OCI-LY7 (cell line): ENCODE measurements at places on chromosomes 1 and 21.

DNA sequence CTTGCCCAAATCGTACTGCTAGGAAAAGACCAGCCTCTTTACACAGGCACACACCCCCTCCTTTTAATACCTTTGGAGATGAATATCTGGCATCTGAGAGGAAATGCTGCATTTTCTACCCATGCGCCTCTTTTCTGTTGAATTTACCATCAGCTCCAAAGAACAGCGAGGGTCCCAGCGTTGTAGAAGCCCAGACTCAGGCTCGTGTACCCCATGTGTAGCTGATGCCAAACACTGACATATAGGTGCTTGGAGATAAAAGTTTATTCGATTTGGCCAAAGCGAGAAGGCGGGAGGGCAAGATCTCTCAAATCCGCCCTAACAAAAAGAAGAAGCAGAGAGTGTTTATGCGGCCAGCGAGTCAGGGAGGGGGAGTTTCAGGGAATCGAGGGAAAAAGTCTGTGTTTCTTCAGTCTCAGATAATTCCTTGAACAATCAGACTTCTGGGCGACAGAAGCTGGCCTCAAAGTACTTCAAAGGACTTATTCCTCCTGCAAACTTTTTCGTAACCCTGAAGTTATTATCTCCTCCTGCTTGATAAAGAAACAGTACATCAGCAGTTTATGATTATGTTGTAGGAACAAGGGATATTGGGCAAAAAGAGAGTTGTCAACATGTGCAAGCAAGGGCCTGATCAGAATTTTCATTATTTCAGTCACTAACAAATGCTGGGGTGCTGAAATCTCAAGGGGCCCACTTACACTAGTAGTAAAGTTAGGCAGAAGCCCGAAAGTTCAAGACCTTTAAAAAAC, 642 bp upstream of the CREG1 start:
- DNase-seq, result no peak

GRCh38 chr1:96538111-96538641, 183.4 kb upstream of the PTBP2 start:
- DNase-seq, result no peak

DNA sequence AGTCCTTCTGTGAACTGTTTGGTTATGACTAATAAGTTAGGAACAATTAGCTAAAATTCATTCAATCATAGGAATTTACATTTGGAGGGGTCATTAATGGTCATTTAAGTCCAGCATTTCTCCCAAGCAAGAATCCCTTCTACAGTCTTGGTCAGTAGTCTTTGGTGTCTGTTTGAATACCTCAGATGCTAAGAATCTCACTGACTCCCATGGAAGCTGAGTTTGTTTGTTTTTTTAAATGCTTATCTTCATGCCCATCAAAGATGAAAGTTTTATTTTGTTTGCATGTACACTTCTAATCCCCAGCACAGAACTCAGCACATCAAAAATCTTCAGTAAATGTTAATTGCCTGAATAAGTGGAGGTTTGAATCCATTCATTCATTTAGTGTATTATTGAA, 41.3 kb upstream of the SLC44A3 start:
- no peak for DNase-seq

GRCh38 chr1:213821175-213821942, 166.4 kb upstream of the PROX1 start:
- DNase-seq, result no peak

DNA sequence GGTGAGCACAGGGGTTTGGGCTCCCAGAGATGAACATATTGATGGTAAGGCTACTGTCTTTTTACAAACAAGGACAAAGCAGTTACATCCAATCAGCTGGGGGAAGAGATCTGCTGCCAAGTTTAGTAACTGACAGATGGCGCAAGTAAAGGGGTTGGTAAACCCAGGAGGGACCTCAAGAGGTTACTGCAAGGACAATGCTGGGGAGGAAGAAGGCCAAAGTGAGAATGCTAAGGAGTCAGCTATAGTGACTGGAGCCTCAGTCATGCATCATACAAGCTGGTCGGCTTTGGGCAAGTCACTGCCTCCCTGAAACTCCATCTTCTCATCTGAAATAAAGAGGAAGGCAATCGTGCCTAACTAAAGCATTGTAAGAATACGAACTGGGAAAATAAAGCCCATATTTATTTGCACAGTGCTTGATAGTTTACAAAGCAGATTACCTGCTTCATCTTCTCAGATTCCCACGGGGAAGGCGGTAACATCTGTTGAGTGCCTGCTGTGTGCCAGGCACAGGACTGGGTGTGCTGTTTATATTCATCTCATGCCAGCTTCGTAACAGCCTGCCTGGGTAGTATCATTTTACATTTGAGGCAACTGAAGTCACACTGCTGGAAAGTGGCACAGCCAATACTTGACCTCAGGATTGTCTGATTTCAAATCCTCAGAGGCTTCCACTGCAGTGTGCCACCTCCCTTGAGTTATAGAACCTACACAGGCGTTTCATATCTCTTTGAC, 114.8 kb downstream of the BEND5 start:
- DNase-seq, result no peak

- no peak for DNase-seq
Observed at GRCh38 chr1:54273795-54274163, 73.8 kb downstream of the MRPL37 start.

GRCh38 chr1:61463220-61463619, 261.7 kb downstream of the TM2D1 start:
- no peak for DNase-seq

- DNase-seq, result no peak
Observed at GRCh38 chr1:180836449-180836848, 76.2 kb upstream of the KIAA1614 start.

GRCh38 chr1:224639426-224639975, 23.4 kb downstream of the CNIH3 start:
- DNase-seq, result no peak

GRCh38 chr1:93839307-93839706, 39.7 kb downstream of the DNTTIP2 start:
- no peak for DNase-seq

DNA sequence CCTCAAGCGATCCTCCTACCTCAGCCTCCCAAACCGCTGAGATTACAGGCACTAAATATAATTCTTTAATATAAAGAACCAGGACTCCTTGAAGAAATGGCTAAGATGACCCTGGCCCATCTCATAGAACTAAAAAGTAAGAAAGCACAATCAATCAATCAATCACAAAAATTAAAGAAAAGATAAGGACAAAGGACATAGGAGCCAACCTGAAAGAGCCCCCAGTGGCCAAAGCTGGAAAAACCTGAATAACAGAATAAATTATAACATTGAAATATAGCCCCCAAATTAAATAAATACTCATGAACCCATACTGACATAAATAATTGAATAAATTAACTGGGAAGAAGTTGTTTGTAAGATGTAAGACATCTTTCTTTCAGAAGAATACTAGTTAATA, 8.9 kb downstream of the NUP210L start:
- peak; percentile 20 for DNase-seq

DNA sequence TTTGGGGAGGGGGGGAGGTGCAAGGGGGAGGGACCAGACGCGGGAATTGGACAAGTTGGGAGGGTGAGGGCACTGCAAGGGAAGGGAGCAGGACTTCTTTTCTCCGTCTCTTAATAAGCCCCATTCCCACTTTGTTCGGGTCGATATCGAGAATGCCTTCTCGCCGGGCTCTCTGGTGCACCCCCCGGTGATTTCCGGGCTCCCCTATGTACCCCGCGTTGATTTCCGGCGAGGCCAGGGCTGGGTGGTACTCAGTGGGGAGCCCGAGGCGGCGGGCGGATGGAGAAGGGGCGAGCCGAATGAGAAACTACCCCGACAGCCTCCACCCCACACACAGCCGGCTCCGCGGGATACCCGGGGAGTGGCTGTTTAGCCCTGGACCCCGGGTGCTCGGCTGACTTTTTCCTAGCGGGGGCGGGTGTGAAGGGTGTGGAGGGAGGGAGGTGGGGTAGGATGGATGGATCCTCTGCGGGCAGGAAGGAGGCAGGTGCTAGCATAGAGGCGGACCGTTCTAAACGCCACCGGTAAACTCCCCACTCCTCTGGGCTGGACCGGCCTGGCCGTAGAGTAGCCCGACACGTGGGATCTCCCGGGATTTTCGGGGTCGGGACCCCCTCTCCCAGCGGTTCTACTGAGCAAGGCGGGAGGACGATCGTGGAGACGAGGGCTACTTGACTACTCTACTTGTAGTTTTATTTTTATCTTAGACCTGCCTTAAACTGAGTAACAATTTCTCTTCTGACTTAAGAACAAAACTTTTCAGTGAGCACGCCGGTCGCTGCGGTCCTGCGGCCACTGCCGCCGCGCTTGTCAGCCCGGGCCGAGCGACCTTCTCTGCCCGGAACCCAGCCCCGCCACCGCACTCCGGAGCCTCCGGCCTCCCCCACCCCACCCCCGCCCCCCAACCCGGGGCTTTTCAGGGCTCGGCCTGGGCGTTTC, 1.0 kb downstream of the RNF220 start:
- no peak for DNase-seq

- no peak for DNase-seq
Observed at GRCh38 chr1:25050165-25050564, 120.1 kb upstream of the RUNX3 start.

DNA sequence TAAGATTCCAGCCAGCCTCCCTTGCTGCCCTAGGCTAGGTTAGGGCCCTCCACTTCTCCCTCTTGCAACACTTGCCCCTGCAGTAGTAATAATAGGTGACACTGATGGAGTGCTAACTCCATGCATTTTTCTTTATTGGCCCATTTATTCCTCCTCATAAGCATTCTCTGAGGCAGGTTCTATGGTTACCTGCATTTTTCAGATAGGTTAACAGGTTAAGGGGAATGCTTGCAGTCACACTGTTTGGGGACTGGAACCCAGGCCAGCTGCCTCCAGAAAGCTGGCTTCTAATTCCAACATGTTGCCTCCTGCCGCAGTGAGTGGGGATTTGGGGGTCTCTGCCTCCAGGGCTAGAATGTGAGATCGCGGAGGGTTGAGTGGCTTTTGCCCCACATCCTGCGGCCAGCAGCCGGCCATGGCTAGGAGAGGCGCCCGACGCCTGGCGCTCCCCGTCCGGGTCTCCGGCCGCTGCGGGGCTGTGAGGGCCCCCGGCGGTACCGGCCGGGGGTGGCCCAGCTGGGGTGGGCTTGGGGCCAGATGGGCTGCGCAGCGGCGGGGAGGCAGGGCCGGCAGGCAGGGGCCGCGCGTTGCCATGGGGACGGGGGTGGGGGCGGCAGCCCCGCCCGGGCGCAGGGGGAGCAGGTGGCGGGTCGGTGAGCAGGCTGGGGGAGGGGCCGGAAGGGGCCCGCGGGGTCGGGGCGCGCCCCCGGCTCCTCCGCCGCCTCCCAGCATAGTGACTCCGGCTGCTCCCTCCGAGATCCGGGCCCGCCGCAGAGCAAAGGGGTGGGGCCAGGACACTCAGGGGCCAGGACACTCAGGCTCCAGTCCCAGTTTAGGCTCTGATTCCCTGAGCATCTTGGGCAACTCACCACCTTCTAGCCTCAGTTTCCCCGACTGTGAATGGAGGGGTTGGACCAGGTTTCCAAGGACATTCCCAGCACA, 68.4 kb upstream of the SSBP3 start:
- DNase-seq, result no peak

- DNase-seq, result peak; percentile 48
Observed at GRCh38 chr1:1137256-1138045, 21.6 kb upstream of the C1orf159 start.

GRCh38 chr1:14071581-14071980, 371.6 kb downstream of the PRDM2 start:
- no peak for DNase-seq

DNA sequence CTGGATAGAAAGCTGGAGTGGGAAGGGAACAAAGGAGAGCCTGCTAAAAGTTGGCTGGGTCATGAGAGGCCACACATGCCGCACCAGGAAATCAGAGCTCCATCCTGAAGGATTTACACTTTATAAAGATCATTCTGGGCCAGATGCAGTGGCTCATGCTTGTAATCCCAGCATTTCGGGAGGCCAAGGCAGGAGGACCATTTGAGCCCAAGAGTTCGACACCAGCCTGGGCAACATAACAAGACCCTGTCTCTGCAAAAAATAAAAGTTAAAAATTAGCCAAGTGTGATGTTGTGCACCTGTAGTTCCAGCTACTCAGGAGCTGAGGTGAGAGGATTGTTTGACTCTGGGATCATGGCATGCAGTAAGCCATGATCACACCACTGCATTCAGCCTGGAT, 28.7 kb upstream of the RASAL2 start:
- DNase-seq, result no peak

DNA sequence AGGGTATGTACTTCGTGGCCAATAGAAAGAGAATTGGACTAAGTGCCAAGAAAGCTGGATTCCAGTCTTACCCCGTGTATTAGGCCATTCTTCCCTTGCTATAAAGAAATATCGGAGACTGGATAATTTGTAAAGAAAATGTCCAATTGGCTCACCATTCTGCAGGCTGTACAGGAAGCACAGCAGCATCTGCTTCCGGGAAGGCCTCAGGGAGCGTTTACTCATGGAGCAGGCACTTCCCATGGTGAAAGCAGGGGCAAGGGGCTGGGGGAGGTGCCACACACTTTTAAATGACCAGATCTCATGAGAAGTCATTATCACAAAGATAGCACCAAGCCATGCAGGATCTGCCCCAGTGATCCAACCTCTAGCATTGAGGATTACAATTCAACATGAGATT, 7.8 kb upstream of the AMIGO1 start:
- DNase-seq, result no peak

DNA sequence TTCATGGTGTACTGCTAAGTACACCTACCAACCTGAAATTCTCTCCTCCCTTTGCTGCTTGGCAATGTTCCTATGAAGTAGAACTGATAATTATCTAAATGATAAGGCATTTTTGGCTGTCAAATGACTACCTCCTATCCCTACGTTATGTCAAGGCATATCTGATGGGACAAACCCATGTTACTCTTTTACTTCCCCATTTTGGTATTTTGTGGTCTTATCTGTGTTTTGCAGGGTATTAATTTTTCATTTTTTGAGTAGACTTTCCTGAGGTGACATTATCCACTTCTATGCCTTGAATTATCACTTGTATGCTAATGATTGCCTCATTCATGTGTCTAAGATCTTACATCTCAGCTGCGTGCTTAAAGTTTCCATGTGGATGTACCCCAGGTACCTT, 499.6 kb upstream of the B3GALT2 start:
- no peak for DNase-seq

DNA sequence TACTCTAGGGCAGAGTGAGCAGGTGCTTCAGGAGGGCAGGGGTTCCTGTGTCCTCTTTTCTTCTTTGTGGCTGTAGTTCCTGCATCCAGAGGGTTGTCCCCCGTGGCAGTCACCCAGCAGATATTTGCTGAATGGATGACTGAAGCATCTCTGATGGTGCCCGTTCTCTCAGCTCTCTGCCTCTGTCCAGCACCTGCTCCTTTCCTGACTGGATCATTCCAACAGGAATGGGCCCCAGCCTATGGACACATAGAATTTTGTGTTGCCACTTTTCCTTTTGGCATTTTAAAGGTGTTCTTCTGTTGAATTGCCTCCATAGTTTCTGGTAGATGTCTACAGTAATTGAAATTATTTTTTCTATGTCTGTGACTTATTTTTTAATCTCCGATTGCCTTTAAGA, 372.5 kb upstream of the C1orf174 start:
- no peak for DNase-seq

DNA sequence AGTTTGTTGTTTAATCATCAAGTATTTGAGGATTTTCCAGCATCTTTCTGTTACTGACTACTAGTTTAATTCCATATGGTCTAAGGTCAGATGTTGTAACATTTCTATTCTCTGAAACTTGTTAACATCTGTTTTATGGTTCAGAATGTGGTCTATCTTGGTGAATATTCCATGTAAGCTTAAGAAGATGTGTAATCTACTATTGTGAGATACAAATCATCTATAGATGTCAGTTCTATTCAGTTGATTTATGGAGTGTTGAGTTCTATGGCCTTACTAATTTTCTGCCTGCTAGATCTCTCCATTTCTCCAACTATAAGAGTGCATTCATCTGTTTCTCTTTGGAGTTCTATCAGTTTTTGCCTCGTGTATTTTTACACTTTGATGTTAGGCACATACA, 31.5 kb downstream of the WARS2 start:
- DNase-seq, result no peak
